Stimulated activated CD8-positive, alpha-beta memory T cell treated with anti-CD3 and anti-CD28 coated beads, Interleukin-7, amount 100 ng/mL, for 24 hours (primary cell): ENCODE measurements at places on chromosomes 6 and 20.

GRCh38 chr6:37382994-37383765, 29.4 kb downstream of the RNF8 start:
- no peak for DNase-seq

DNA sequence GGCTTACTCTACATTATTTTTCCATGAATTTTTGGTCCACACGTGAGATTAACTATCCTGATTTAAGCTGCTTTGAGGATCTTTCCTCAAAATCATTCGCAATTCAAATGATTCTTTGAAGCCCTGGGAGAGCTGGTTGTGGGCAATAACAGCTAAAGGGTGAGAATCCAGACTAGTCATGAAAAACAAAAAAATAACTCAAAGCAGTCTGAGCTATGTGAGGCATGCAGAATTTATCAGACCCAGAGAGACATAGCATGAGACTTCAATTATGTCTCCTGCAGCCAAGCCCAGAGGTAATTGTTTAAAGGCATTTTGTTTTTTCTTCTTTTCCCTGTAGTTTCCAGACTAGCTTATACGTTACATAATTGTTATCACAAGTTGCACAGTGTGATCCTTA, 517.3 kb upstream of the PTCHD4 start:
- no peak for DNase-seq

DNA sequence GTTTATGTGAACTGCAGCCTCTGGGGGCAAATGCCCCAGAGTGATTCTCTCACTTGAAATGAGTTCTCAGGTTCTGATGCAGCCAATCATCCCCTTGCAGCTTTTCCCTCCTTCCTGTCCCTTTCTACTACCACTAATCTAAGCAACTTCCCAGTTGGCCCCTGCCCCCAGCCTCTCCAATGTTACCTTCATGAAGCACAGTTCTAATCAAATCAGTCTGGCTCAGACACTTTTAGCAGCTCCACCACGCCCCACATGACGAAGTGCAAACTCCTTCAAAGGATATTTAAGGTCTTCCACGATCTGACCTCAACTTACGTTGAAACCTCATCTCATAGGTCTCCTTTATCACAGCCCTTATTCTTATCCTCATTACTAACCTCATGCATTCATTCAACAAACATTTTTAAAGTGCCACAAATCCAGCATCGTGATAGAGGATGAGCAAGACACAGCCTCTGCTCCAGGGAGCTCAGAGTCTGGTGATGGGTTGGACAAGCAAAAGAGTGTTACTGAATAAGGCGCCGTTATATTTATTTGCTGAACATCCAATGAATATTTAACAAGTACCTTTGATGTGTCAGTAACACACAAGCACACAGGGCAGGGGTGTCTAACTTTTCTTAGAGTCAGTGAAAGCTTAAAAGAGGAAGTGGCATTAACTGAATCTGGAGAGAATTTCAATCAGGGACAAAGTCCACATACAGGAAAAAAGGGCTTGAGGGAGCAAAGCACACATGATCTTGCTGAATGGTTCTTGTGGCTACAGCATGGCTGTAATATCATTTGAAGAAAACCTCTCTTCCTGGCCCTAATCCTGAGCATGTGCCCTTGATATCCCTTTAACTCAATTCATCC, 20.4 kb upstream of the DTNBP1 start:
- no peak for DNase-seq

DNA sequence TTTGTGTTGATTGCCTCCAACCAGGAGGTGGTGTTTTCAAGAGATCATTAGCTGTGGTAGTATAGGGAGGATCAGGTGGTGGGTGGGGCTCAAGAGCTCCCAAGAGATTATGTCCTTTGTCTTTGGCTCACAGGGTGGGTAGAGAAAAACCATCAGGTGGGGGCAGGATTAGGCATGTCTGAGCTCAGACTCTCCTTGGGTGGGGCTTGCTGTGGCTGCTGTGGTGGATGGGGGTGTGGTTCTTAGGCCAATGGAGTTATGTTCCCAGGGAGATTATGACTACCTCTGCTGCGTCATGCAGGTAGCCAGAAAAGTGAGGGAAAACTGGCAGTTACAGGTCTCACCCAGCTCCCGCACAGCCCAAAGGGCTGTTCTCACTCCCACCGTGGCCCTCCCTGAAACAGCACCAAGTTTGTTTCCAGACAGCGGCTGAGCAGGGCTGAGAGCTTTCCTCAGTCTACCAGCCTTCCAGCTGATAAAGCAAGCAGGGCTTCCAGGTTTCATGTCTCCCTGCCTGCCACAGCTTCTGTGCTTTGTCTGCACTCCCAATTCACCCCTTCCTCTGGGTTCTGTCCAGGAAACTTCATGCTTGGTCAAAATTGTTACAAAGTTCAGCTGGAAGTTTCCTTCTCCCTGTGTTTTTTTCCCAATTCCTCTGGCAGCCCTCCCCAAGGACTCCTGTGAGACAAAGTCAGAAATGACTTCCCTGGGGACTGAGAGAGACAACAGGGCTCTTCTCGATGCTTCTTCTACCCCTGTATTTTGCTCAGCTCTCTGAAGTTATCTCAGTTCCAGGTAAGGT, 481.1 kb upstream of the MAN1A1 start:
- no peak for DNase-seq

DNA sequence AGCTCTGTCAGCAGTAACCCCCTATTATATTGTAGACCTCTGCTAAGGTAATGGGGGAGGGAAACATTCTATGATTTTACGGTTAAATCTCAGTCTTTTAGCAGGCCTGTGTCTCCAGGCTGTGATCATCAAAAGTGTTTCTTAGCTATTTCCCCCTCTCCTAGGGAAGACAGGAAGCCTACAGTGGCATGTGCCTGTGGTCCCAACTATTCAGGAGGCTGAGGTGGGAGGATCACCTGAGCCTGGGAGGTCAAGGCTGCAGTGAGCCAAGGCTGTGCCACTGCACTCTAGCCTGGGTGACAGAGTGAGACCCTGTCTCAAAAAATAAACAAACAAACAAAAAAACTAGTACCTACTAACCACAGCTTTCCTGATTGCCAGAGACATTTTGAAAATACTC, 67.9 kb downstream of the DNAAF9 start:
- no peak for DNase-seq

- DNase-seq = no peak
These were observed 140.2 kb upstream of the RPS6KA2 start for GRCh38 chr6:166767230-166767629.
